Neural crest cell (in vitro differentiated cells): ENCODE measurements at places on chromosomes 6 and 20. TPM values are rescaled to one million over a fixed set of nuclear protein-coding genes. Genes with fewer than 3 reads are reported as not detected.

FERMT1 gene
- total RNA-seq = 0.23 TPM in 1 of 2 replicates, not detected in the other

CCN2 gene
- 20.3 and 24.2 TPM in 2 replicates for total RNA-seq

DLL1 gene
- total RNA-seq = 53.9 and 59.8 TPM in 2 replicates

TGM2 gene
- total RNA-seq = 1.2 and 1.4 TPM in 2 replicates

PSORS1C2 gene
- not detected in 2 replicates for total RNA-seq

ZC2HC1B gene
- not detected in 2 replicates for total RNA-seq

METTL24 gene
- total RNA-seq = 3.6 and 4.7 TPM in 2 replicates

ROMO1 gene
- 151 and 158 TPM in 2 replicates for total RNA-seq

FNDC1 gene
- total RNA-seq = 0.05 and 0.09 TPM in 2 replicates

TPBG gene
- total RNA-seq = 21.4 and 22.5 TPM in 2 replicates

SASH1 gene
- total RNA-seq = 88.0 and 90.0 TPM in 2 replicates

SLC17A1 gene
- not detected in 2 replicates for total RNA-seq

CDSN gene
- not detected in 2 replicates for total RNA-seq

LY6G6C gene
- total RNA-seq = 1.2 TPM in 2 replicates

KHDC1 gene
- 12.6 and 12.9 TPM in 2 replicates for total RNA-seq

PCIF1 gene
- 36.4 and 36.5 TPM in 2 replicates for total RNA-seq

SIRPB2 gene
- not detected in 2 replicates for total RNA-seq

GLP1R gene
- 0.65 and 0.89 TPM in 2 replicates for total RNA-seq

RAB44 gene
- total RNA-seq = not detected in 2 replicates

MRPS26 gene
- 77.9 and 80.7 TPM in 2 replicates for total RNA-seq

KCNB1 gene
- 1.6 and 2.8 TPM in 2 replicates for total RNA-seq

TPD52L1 gene
- total RNA-seq = 2.9 and 3.6 TPM in 2 replicates

RSPO3 gene
- not detected in 2 replicates for total RNA-seq

ASIP gene
- total RNA-seq = not detected in 2 replicates

C20orf141 gene
- total RNA-seq = not detected in 2 replicates

DST gene
- total RNA-seq = 117 and 124 TPM in 2 replicates

SEL1L2 gene
- total RNA-seq = not detected in 2 replicates

C6orf15 gene
- total RNA-seq = not detected in 2 replicates

PRR18 gene
- total RNA-seq = 0.16 and 0.35 TPM in 2 replicates

GRIK2 gene
- total RNA-seq = 10.5 and 11.0 TPM in 2 replicates

MUC22 gene
- not detected in 2 replicates for total RNA-seq

LRP11 gene
- 29.0 and 29.8 TPM in 2 replicates for total RNA-seq

CPNE5 gene
- 0.54 and 1.0 TPM in 2 replicates for total RNA-seq

PGBD1 gene
- total RNA-seq = 13.6 and 14.4 TPM in 2 replicates

OPRL1 gene
- 0.93 and 0.96 TPM in 2 replicates for total RNA-seq

FAM50B gene
- 2.5 and 2.9 TPM in 2 replicates for total RNA-seq

HTR1B gene
- 0.16 and 0.18 TPM in 2 replicates for total RNA-seq

FOXA2 gene
- 0.09 TPM in 1 of 2 replicates, not detected in the other for total RNA-seq

ISM1 gene
- total RNA-seq = 0.33 and 0.34 TPM in 2 replicates

NR2E1 gene
- total RNA-seq = not detected in 2 replicates

PTK7 gene
- total RNA-seq = 101 and 106 TPM in 2 replicates

ADGRF1 gene
- total RNA-seq = 0.09 TPM in 1 of 2 replicates, not detected in the other

ERVFRD-1 gene
- total RNA-seq = not detected in 2 replicates

NNAT gene
- 113 and 119 TPM in 2 replicates for total RNA-seq

BPIFB1 gene
- not detected in 2 replicates for total RNA-seq

COL11A2 gene
- 4.2 and 5.9 TPM in 2 replicates for total RNA-seq

ADGRB3 gene
- 5.0 and 5.1 TPM in 2 replicates for total RNA-seq

TRAPPC3L gene
- total RNA-seq = not detected in 2 replicates

CNBD2 gene
- total RNA-seq = 5.6 and 7.4 TPM in 2 replicates

RNF182 gene
- 2.3 and 3.0 TPM in 2 replicates for total RNA-seq
